ENCODE measurements at places on chromosomes 5 and 9.

GRCh38 chr5:144390133-144390532 lies 219.5 kb downstream of the KCTD16 start:
- DNase-seq, result peak; percentile 2

- DNase-seq, result no peak
These were observed 764.3 kb downstream of the MTRR start for GRCh38 chr5:8633259-8633658.

GRCh38 chr9:22855980-22856379 lies 409.4 kb downstream of the DMRTA1 start:
- DNase-seq, result no peak

- no peak for DNase-seq
These were observed 107.7 kb downstream of the LIFR start for GRCh38 chr5:38448568-38449350.

DNA sequence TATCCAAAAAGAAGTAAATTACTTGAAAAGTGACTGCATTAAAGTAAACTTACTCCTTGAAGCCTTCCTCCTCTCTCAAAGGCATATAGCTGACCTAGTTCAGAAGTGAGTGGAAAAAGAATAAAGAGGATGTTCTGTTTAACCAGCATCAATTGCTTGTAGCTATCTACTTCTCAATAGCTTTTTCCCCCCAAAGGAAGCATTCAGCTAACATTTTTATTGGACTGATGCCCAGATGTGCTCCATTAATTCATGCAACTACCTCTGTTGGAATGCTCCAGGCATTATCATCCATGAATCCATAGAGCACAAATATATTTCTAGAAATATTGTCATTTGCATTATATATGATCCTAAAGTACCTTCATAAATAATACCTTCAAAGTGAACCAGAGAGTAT lies 132.8 kb downstream of the RASEF start:
- no peak for DNase-seq

- peak; percentile 59 for DNase-seq
These were observed 47.0 kb upstream of the MYO10 start for GRCh38 chr5:16983022-16983639.

- peak; percentile 91 for DNase-seq
These were observed 30.4 kb downstream of the RNF145 start for GRCh38 chr5:159178978-159179377.

GRCh38 chr5:17918373-17919104 lies 284.3 kb downstream of the TAF11L14 start:
- DNase-seq, result peak; percentile 18

- DNase-seq, result no peak
These were observed 40.3 kb upstream of the XPA start for GRCh38 chr9:97737429-97737828.

DNA sequence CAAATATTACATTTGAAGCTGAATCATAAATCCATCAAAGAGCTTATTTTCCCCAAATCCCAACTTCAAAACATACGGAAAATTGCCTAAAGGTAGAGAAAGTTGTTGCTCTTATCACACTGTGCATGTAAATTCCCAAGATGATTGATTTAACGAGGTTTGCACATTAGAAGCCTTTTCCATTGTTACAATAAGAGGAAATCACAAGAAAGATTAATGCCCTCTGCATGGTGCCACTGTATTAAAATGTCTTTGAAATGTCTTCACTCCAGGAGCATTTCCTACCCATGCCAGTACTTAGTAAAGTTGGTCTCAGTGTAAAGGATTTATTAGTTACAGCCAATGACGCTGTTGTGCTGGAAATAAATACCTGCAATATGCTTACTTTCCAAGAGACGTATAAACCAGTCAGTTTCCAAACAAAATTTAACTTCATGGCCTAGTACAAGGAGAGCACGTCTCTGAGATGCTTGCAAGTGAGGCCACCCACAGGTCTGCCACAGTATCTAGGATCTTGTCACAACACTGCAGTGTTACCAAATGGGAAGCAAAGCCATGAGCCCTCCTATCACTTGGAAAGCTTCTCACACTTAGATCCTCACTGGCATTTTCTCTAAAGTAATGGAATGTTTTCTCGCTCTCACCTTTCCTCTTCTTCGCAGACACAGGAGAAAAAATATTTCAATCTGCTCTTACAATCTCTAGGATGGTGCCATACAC lies 112.4 kb downstream of the CETN3 start:
- DNase-seq, result no peak

DNA sequence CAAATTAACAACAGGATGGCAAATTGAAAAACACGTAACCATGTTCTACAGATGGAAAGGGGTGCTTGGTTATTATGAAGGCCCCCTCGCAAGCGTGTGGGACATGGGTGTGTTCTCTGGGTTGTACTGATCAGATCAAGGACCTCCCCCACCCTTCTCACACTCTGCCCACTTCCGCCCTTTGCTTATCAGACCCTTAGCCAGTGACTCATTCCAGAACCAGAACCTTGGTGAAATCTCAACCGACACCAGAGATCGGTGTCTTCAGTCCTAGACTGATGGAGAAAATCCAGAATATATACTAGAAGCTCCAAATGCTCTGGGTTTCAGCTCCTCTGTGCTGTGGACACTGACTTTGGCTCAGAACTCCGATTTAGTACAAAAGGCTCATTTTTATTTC lies 64.9 kb downstream of the PTTG1 start:
- no peak for DNase-seq

- DNase-seq, result no peak
These were observed 26.0 kb upstream of the SYK start for GRCh38 chr9:90775657-90776056.

DNA sequence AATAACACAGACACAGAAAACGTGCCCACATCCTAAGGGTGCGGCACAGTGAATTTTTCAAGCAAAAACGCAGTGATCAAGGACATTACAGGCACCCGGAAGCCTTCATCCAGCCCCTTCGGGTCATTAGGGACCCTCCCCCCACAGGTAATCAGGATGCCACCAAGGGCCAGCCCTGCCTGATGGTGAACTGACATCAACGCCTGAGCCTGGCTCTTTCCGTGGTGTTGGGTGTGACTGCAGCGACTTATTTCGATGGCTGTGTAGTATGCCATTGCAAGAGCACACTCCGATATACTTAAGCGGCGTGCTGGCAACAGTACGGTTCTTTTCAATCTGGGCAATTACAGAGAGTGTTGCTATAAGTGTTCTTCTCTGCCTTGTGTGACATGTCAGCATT lies 310.0 kb upstream of the IRX1 start:
- no peak for DNase-seq

DNA sequence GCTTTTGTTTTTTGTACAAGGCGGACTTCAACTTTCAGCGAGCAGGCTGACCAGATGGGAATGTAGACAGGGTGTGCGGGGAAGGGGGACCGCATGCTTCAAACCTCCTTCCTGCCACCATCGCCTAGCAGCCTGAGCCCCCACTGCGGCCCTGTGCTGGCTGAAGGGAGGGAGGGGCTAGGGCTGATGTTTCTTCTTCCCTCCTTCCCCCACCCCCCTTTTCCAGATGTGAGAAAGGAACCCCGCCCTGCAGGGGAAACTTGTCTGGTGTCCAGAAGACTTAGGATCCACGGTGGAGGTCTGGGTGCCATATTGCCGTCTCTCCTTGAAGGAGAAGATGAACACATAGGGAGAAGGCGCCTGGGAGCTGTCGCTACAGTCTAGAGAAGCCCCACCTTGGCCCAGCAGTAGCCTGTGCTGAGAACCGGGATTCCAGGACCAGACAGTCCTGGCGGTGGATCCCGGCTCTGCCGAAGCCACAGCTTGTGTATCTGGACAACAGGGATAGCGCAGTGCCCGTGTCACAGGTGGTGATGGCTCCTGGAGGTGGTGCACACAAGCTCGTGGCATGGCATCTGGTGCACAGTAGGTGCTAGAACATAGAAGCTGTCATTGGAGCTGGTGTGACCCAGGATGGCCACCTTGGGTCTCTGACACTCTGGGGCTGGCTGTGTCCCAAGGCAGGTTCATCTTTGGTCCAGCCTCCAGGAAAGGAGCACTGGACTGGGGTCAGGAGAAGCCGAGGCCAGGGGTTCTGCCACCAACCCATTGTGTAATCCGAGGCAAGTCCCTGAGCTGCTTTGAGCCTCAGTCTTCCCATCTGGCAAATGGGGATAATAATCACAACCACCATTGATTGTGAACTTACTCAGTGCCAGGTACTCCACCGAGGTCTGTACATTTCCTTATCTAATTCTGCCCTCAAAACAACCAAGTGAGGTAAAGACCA lies 205.6 kb downstream of the C9orf50 start:
- no peak for DNase-seq

GRCh38 chr5:126267438-126267837 lies 155.8 kb upstream of the GRAMD2B start:
- DNase-seq, result peak; percentile 14

- DNase-seq, result no peak
These were observed 221.5 kb upstream of the PANK3 start for GRCh38 chr5:168800701-168801100.

DNA sequence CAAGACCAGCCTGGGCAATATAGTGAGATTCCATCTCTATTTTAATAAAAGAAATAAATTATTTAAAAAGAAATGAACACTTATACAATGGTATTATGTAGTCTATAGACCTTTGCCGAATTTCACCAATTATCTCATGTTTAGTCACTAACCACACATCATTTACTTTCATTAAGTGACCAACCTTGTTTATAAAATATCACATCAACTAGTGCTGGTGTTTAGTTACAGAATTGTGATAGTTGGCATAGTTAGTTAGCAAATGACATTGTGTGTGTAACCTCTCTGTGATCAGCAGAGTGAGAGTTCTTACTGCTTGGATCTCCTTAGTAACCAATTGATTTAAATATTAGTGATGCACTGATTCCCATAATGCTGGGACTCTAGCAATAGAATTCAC lies 71.8 kb downstream of the PRR16 start:
- DNase-seq, result no peak

DNA sequence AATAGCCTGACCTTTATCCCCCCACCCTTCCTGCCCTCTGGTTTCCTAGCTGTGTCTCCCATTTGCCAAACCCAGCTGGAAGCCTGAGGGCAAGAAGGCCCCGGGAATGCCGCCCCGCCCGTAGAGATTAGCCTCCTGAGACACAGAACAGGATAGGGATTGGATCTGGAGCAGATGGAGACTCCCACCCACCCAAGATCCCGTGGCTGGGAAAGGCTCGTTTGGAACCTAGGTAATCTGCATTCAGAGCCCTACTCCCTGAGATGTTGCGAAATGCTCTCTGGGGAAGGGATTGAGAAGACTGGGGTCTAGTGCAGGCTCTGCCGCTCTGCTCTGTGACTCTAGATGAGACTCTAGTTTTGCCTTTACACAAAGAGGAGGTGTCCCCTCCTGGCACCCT lies 10.9 kb downstream of the AQP3 start:
- no peak for DNase-seq

DNA sequence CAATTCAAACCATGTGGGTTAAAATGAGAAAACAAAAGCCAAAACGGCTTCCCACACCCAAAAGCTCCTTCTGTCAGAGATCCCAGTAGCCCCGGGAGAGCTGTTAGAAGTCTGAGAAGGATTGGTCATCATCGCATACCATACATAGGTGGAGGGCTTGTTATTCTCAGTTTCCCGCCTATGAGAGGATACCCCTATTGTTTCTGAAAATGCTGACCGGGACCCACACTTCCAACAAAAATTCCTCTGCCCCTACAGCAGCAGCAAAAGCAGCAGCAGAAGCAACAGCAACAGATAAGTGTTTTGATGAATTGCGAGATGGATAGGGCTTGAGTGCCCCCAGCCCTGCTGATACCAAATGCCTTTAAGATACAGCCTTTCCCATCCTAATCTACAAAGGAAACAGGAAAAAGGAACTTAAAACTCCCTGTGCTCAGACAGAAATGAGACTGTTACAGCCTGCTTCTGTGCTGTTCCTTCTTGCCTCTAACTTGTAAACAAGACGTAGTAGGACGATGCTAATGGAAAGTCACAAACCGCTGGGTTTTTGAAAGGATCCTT lies at the start of gene TEK:
TSS of gene TEK (plus strand) at position 245 of the 561 bp plus-strand sequence. CDS start 366 bp downstream, outside the sequence.
- no peak for DNase-seq

DNA sequence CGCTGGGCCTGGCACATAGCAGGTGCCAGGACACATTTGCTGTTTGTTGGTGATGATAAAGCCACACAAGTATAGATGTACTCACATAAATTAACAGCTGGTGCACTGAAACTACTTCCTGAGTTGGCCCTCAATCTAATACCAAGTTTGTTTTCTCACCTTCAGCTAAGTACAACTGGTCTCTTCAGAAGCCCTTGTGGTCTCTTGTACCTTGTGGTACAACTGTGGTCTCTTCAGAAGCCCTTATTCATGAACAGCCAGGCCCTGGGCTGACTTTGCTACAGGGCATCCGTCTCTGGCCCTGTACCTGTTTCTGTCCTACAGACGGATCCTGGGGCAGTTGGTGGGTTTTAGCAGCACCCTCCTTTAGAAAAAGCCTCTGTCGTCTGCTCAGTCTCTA lies 81.5 kb downstream of the DAB2IP start:
- DNase-seq, result no peak

DNA sequence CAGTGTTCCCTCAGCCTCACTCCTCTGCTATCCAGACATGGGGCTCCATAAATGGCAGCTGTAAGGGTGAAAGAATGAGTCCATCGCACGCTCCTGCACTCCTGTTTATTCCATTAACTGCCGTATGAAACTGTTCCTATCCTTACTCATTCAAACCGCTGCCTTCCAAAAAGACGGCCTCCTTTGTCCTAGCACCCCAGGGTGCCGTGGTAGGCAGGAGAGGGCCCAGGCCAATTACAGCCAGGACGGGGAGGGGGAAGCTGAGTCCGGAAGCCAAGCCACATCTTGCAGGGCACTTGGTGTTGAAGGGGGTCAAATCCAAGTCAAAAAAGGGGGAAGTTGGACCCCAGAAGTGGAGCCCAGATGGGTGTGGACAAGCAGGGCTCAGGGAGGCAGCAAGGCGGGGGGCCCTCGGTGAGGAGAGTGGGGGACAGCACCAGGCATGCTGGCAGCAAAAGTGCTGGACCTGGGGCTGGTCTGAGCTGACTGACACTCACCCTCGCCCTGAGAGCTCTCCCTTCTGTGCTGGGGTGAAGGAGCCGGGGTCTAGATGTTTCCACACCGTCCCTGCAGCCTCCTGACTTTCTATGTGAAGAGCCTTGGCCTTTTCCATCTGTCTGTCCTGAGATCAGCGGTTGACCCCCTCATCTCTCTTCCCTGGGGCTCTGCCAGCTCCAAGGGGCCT lies 63.3 kb downstream of the COL23A1 start:
- DNase-seq, result no peak

DNA sequence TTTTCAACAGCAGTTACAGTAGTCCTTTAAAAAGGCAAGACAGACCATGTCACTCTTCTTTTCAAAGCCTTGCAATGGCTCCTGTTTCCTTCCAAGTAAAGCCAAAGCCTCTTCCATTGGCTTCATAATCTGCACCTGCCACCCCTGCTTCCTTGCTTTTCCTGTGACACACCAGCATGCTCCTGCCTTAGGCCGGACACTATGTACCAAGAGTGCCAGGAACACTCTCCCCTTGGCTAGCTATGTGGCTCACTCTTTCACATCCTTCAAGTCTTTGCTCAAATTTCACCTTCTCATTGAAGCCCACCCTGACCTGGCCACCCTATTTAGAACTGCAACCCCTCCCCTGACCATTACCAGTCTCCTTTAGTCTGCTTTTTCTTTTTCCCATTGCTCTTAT lies 22.2 kb upstream of the TRAF1 start:
- no peak for DNase-seq

DNA sequence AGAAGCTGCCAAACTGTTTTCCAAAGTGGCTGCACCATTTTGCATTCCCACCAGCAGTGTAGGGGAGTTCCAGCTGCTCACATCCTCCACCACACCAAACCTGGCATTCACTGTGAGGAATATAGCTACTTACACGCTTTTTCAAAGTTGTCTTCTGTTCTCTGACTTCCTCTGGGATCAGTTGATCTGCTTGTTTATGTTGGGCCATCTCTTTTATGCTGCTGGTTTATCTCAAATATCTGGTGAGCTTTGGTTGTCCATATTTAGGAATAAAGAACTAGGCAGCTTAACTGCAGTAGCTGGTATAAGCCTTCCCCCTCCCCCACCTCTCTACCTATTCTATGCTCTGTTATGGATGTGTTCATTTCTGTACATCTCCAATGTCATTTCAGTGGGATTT lies 8.5 kb upstream of the ZNF79 start:
- no peak for DNase-seq

Measured in Caki2 (cell line).